ENCODE measurements at places on chromosomes 11 and 22.
A peak's percentile ranks its signal among the peaks of the same experiment; 100 is the strongest.

DNA sequence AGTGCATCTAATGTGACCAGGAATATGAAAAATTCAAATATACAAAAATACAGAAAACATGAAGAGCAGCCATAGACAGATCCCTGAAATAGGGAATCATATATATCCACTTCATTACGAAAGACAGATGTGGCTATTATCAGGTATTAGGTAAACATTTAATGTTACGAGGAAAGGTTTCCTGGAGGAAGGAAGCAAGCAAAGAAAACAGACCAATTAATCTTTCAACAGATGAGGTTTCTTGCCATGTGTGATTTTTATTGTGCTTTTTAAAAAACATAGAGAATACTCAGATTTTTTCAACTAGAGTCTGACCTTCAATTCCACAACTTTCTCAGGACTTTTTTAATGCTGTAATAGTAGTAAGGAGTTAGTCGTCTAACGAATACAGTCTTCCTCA is 24.3 kb upstream of the GAB2 start:
- DNase-seq, result no peak

DNA sequence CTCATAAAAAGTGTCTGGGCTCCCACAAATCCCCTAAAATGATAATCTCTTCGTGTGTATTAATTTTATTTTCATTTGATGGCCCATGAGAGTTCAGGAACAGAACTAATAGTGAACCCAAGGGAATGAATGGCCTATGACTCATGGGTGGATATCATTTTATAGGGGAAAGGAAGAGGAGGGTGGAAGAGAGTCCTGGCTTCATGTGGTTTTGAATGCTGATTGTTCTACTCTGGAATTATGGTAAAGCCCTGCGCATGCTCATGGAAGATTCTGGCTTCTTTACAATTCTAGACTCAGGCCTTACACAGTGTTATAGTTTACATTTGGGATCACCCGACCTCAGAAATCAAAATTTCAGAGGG is 35.2 kb downstream of the MAML2 start:
- no peak for DNase-seq

DNA sequence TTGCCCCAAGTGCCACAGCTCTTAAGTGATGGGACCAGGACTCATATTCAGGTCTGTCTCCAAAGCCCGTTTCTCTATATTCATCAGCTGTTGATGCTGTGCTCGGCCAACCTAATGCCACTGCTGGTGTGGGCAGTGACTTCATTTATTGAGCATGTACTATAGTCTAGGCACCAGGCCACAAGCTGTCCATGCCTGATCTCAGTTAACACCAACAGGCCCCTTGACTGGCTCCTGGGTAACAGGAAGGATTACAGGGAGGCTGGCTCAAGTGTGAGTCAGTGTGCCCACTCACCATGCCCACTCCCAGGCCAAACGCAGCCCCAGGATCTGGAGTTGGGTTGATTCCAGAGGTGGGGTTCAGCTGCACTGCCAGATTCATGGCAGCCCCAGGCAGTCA is 8.6 kb upstream of the CRYBB2 start:
- no peak for DNase-seq

DNA sequence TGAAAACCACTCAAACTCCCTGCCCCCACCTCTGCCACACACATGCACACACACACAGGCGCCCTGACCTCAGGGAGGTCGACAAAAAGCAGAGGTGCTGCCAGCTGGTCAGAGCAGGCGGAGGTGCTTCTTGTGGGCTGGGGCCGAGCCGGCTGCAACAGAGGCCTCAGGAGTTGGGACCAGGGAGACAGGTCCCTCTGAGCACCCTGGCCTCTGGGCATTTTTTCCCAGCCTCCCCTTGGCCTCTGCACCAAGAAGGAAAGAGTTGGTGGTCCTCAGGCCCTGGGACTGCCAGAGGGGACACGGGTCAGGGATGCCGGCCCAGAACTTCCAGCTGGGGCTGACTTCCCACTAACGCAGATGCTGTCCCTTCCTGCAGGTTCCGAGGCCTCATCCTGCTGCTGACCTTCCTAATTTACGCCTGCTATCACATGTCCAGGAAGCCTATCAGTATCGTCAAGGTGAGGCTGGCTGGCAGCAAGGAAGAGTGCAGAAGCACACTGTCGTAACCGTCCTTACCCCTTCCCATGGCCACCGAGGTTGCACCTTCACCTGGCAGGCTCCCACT is 13.4 kb downstream of the SLC37A2 start:
- DNase-seq, result no peak

DNA sequence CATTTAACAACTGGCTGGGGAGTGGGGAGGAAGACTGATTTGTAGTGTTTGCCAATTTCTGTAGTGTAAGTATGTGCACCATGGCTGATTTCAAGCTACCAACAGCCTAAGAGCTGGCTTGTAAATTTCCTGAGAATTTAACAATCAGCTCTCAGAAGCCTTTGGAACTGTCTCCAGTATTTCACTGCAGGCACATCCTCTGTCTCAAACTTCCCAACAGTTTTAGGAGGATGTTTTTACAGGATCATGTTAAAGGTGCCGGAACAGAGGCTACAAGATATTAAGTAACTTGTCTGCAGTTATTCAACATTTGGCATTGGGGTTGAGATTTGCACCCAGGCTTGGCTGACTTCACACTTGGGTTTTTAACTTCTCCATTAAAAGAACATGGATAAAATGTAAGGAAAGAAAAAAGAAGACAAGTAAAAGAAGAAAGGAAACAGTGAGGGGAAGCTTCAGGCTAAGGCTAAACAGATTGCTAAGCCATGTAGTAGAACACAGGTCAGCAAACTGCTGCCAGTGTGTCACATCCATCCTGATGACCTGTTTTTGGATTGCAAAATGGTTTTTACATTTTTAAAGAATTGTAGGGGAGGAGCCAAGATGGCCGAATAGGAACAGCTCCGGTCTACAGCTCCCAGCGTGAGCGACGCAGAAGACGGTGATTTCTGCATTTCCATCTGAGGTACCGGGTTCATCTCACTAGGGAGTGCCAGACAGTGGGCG is 204.8 kb upstream of the SESN3 start:
- no peak for DNase-seq

DNA sequence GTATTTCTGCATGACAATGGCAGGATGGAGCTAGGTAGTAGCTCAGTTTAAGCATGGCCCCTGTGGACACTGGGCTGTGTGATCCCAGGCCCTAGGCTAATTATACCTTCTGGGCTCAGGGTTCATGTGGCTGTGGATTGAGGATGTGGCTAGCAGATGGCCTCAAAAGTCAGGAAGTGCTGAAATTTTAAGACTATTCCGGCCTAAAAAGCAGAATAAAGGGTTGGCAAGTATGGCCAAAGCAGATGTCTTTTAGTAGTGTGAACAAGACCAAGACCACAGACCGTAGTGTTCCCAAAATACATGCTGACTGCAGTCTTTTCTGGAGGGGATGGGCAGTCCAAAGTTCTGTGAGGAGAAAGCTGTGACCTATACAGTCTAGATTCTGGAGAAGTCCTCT is 115.7 kb upstream of the RAG2 start:
- no peak for DNase-seq

DNA sequence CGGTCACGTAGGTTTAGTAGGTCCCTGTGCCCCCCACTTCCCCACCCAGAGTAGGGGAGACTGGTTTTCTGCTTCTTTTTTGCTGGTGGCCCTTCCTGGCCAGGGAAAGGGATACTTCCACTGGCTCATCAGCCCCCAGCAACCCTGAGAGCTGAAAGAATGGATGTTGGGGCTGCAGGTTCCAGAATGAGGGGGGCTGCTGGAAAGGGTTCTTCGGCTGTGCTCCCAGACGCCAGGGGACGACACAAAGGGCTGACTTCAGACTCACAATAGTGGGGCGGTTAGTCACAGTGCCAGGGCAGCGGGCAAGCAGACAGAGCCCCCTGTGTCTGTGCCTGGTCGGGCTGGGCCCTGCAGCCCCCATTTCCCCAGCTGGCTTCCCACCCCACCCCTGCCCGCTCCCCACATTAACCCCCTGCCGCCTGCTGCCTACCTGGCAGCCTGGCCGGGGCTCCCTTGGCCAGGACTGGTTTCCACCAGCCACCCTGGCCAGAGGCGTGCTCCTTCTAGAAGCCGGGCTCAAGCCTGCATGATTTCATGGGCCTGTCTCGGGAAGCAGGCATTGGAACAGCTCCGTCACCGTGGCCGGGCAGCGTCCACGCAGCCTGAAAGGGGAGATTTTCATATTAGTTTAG is 79.1 kb upstream of the WNT7B start:
- no peak for DNase-seq

DNA sequence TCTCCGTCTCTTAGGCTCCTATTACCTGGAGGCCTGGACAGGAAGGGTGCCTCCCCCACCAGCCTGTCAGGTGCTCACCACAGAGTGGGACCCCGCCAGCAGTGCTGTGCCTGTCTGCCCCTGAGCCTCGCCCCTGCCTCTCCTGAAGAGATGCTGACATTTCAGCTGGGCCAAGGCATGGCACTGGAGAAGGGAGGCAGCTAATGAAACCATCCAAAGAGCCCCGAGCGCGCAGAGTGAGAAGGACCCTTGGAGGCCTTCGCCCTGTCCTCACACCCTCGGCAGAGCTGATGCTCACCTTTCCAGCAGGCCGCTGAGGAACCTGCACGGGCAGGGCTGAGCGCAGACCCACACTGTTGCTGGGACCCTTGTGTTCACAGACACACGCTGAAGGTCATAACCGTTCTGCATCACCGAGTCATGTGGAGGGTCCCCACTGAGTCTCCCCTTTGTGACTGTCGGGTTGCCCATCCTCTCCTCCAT is 2.1 kb upstream of the LRFN4 start:
- DNase-seq, result no peak

DNA sequence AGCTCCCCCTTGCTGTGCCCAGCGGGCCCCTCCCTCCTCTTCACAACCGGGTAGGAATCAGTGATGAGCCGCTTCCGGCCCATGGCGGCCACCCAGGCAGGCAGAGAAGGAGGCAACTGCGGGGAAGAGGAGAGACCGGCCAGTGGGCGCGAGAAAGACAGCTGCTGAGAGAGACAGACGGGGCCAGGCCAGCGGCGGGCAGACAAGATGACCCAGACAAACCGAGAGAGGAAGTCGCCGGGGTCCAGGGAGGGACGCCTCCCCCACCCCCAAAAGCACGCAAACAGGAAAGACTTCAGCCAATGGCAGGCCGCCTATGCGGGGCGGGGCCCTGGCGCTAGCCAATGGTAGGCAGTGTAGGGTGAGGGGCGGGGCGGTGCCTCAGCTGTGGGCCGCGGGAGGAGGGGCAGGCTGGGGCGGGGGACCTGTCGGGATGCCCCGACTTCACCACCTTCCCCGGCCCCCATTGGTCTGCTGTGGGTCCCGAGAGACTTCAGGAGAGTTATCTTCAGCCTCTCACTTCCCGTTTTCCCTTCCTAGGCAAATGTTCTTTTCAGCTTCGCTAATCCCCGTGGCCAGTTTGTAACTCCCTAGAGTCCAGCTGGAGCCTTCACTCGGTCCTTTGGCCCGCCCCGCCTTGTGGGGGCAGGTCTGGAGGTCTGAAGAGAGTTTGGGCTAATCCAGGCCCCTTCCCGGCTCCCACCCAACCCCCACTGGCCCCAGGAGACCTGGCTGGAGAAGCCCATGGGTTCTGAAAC is at the start of gene POLD4:
POLD4 (minus strand) TSS at position 230 of the 758 bp plus-strand sequence; CDS start at position 83, 147 bp downstream.
- peak; percentile 90 for DNase-seq

GRCh38 chr11:8871171-8871775 is 39.7 kb upstream of the AKIP1 start:
- peak; percentile 61 for DNase-seq

GRCh38 chr11:84594602-84595001 is 1032.5 kb downstream of the DLG2 start:
- no peak for DNase-seq

GRCh38 chr11:69808667-69809086 is 10.5 kb downstream of the FGF3 start:
- DNase-seq, result no peak

DNA sequence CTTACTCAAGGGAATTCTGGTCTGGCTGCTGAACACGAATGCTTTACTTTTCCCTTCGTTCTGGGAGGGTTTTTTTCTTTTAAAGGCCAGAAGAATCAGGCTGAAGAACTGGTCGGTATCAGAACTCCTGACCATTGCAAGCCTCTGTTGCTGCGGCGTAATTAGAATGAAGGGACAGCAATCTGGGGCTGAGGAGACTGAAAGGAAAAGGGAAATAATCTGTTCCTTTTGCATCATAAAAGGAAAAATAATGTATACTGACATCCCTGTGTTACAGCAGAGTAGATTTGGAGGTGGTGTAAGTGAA is 670 bp downstream of the SC5D start:
- DNase-seq, result no peak

GRCh38 chr11:19935507-19935906 is 222.9 kb downstream of the NAV2 start:
- DNase-seq, result no peak

GRCh38 chr11:59967677-59968394 is 4.0 kb downstream of the OOSP4A start:
- DNase-seq, result no peak

DNA sequence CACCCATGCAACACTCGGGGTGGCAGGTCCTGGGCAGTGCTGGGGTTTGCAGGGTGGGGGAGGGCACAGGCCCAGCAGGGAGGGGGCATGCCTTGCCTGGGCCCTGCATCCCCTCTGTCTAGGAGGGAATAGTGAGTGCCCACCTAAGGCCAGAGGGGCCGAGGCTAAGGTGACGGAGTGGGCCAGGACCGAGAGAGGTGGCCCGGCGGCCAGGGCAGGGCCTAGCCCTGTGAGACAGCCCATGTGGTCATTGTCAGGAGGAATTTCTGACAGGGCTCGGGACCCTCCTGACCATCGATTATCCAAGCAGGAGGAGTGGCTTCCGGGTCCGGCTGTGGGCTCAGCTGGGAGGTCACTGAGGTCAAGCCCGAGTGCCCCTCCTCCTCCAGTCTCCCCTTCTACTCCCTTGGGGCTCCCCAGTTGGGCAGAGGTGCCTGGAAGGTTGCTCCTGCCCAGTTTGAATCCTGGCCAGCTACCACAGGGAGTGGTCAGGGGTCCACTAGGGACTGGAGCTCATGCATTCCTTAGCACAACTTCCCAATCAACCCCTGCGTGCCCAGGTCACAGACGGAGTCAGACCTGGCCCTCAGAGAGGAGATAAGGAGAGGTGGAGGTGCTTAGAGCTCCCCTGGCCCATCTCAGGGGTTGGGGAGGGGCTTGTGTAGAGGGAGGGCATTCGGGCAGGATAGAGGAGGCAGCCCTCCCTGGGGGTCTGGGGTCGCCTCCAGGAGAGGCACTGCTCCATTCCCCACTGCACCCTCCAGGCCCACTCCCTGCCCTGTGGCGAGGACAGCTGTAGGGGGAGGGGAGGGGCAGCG is 14.7 kb downstream of the GP1BB start:
- DNase-seq, result no peak

DNA sequence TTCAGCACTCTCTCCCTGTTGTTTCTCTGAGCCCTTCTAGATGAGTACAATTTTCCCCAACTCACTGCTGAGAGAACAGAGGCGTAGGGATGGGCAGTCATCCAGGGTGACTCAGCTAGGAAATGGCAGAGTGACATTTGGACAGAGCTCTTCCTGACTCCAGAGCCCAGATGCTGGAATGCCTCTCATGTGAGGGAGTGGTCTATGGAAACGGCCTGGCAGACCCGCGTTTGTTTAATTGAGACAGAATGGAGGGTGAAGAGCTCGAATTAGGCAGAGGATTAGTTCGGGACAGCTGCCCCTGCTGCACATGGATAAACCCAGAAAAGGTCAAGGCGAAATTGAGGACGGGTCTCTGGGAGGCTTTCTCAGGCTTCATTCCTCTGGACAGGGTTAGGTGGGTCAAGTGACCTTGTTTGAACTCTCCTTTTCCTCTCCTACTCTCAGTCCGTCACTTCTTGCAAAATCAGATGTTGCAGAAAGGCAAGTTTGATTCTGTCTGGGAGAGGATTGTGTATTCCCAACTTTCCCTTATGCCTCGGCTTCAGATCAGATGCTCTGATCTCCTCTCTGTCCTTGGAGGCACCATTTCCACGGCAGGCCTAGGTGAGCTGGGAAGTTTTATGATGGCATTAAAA is 7.6 kb upstream of the LMO2 start:
- DNase-seq, result no peak

GRCh38 chr11:57567515-57568329 is at the start of gene UBE2L6:
TSS of gene UBE2L6 (minus strand) at chr11:57567672. CDS start at chr11:57567611, 61 bp downstream.
- peak; percentile 76 for DNase-seq

All from NCI-H1092 (cell line).